ENCODE measurements at places on chromosomes 7 and 10.

- DNase-seq: no peak
These were observed 2.2 kb upstream of the ASCC1 start for GRCh38 chr10:72218325-72218724.

GRCh38 chr7:105974471-105974870 lies 11.4 kb downstream of the CDHR3 start:
- no peak for DNase-seq

- DNase-seq: no peak
These were observed 1.6 kb upstream of the ARHGAP12 start for GRCh38 chr10:31930023-31930751.

GRCh38 chr7:86920154-86920553 lies 139.3 kb downstream of the ELAPOR2 start:
- DNase-seq: no peak

DNA sequence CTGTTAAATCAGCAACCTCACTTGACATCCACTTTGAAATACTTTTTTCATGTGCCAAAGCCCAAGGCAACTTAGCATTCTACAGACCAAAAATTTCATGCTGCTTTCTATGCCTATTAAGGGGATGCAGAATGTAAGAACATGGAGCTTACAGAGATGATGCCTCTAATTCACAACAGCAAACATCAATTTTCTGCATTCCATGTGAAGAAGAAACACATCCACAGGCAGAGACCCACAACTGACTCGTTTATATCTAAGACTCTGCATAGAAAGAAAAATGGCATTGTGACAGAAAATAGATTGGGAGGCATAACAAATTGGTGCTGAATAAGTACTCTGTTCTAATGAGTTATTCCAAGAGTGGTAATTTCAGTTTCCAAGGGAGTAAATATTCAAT lies 107.6 kb downstream of the SGMS1 start:
- DNase-seq: no peak

- DNase-seq: no peak
These were observed 41.3 kb downstream of the PIP4K2A start for GRCh38 chr10:22673091-22673392.

- no peak for DNase-seq
These were observed 124.7 kb downstream of the CNOT4 start for GRCh38 chr7:135385209-135385608.

DNA sequence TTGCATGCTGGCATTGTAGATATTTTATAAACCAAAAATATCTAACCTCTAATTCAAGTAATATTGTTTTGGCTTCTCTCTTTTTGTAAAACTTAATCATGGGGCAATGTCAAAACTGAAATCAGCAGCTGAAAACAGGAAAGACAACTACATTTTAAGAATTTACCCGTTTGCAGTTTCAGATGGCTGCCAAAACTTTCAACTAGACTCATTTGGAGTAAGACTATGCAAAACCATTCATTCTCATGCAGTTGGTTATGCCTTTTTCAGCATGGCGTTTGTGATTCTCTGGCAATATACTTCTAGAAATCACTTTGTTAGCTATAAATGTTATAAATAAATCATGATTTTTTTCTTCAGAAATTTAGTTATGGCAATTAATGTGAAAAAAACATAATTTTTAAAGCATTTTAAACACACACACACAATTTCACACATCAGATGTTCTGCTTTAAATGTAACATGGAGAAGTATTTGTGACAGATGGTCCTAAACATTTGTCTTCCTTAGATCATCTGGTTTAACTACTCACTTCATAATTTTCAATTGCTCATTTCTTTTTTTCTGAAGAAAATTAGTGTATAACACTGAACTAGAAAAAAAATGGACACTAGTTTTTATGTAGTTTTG lies 116.4 kb downstream of the ITGB8 start:
- no peak for DNase-seq

- no peak for DNase-seq
These were observed 164.2 kb downstream of the NXPH1 start for GRCh38 chr7:8597565-8597964.

DNA sequence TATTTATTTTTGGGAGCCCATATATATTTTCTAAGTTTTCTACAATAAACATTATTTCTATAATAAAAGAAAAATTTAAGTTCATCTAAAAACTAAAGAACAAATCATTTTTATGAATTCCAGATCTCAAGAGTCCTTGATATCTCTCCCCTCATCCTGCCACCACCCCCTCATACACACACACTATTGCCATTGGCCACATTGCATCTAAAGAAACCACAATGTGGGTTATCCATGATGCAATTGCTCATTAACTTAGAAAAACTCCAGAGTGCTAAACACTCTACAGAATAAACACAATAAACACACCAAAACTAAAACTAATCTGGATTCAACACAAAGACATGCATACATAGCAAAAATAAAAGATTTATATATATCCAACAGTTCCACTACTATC lies 37.8 kb downstream of the FAM13C start:
- no peak for DNase-seq

DNA sequence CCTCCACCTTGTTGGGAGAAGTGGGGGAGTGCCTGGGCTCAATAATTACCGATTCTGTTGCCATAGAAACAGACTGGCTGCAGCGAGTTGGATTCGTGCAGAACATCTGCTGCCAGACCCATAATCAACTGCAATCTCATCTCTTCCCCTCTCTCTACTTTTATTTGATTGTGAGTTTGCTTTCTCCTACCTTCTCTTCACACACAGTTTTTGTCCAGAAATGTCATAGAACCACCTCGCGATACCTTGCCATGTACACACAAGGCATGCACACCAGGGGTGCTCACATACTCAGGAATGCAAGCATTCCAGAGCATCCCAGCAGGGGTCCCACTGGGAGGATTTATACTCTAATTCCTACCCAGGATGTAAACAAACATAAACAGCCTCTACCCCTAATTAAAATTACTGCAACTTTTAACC lies 262.2 kb upstream of the AOAH start:
- DNase-seq: no peak

GRCh38 chr7:81232084-81232799 lies 313.4 kb upstream of the SEMA3C start:
- no peak for DNase-seq

DNA sequence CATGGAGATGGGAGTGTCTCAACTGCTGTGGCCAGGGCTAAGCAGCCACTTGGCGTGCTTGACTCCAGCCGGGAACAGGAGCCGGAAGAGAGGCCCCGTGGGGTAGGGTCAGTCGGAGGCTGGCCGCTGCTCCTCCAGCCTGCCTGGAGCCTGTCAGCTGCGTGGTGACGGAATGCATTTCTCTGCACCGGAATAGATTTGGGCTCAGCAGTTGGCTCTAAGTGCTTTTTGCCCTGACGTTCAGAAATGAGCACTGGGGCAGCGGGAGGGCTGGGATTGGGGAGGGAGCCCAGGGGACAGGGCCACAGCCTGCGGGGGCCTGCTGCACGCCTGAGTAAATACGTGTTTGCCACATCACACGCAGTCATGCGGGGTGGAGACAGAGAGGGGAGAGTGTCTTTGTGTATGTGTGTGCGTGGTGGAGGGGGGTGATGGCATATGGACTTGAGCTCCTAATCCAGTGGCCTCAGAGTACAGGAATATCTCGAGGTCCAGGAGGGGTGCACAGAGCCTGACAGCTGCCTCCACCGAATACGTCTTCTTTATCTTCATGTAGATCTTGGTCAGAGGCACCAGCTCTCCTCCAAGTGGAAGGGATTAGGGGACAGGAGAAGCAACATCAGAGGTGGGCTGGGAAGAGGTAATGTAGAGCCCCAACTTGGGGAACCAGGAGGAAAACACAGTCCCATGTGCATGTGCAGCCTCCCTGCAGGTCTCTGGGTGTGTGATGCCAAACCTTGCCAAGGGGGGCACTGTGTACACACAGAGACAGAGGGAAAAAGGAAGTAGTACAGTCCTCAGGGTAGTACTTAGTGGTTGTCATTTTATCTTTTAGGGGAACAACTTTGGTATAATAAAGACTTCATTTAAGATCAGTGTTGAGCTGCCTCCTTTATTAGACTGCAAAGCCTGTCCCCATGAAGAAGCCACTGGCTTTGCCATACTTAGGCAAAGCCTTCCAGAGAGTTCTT lies 151.4 kb downstream of the CDH23 start:
- DNase-seq: no peak

DNA sequence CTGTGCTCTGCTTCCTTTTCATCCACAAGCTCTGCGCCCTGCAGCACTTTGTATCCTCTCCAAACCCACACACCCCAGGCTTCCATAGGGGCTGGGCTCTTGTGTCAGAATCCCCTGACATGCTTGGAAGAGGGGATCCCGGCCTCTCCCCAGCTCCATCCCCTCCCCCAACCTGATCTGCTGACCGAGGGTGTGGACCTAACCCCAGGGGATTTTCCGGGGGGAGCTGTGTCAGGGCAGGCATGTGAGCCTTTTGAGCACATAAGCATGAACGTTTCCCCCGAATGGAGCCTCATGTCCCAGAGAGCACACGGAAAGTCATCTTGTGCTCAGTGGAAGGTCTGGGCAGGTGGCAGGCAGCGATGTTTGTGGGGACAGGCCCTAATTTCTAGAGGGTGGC lies 17.7 kb downstream of the GPR26 start:
- no peak for DNase-seq

DNA sequence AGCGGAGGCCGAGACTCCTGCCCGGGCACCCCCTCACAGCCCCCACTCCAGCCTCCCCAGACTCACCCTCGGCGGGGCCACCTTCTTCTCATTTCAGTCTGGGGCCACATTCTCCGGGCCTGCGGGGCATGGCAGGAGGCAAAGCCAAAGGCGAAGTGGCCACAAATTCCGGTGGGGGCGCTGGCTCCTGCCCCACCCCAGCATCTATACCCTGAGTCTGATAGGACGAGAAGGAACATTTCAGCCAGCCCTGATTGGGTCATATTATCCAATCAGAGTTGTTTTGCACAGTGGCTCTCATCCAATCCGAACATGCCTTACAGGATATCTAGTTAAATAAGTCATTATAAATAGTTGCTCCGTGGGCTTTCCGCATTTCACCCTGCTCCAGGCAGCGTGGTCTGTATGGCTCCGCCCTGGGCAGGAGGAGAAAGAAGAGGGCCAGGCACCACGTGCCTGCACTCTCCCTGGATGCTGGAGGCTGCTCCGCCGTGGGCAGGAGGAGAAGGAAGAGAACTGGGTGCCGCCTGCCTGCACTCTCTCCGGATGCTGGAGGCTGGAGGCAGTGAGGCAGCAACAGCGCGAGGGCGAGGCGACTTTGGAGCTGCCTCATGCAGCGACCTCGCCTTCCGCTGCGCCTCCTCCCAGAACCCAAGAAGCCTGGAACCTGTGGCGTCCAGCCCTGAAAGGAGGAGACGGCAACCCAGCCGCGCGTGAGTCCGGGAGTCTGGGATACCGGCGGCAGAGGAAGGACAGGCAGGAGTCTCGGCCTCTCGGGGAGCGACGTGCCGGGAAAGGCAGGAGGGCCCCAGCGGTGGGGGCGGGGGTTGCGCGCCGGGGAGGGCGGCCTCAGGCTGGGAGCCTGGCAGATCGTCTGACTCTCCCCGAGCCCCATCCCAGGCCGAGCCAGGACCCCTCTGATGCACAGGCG lies 162.9 kb downstream of the ZNF33B start:
- DNase-seq: no peak

- DNase-seq: no peak
These were observed 88.3 kb downstream of the GOLGA7B start for GRCh38 chr10:97937928-97938327.

DNA sequence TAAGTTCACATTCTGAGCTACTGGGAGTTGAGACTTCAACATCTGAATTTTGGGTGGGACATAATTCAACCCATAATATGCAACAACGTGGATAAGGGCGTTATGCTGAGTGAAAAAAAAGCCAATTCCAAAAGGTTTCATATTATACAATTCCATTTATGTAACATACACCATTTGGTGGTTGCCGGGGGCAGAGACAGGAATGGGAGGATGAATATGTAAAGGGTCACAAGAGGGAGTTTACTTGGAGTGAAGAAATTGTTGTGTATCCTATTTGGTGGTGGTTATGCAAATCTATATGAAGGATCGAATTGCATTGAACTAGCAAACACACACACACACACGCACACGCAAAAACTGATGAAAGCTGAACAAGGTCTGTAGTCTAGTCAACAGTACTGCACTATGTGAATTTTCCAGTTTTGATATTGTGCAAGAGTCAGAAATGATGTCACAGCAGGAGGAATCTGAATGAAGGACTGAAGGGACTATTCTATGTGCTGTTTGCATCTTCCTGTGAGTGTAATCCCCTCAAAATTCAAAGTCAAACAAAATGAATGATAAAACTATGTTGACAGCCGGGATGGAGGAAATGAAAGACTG lies 249.2 kb upstream of the HABP2 start:
- DNase-seq: no peak

DNA sequence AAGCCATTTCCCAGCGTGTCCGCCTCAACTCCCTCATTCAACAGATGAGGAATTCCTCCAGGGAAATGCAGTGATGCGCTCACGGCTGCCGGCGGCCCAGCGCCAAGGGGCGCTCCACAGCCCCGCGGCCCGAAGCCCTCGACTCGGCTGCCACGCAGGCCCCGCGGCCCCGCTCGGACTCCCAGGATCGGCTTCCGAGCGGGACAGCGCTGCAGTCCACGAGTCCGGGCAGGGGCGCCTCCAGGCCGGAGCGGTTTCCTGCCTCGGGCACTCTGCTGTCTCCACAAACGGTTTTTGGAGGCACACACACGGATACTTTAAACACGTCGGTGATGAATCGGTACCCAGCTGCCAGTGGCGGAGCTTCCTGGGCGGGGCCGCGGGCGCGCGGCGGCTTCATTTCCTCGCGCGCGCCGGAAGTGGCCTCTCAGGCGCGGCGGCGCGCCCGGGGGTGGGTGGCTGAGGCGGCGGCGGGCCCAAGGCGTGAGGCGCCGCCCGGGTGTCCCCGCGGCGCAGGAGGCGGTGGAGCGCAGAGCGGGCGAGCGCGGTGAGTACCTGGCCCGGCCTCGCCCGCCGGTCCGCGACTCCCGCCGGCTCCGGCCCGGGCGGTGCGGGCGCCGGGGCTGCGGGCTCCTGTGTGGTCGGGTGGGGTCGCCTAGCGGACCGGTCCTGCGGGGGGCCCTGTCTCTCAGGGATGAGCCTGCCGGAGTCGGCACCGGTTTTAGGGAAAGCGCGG lies at the start of gene CSGALNACT2:
TSS of gene CSGALNACT2 (plus strand) at position 425 of the 736 bp plus-strand sequence. CDS start 16,705 bp downstream, outside the sequence.
- peak; percentile 84 for DNase-seq

GRCh38 chr10:133286366-133286765 lies 9.7 kb upstream of the ADAM8 start:
- no peak for DNase-seq

DNA sequence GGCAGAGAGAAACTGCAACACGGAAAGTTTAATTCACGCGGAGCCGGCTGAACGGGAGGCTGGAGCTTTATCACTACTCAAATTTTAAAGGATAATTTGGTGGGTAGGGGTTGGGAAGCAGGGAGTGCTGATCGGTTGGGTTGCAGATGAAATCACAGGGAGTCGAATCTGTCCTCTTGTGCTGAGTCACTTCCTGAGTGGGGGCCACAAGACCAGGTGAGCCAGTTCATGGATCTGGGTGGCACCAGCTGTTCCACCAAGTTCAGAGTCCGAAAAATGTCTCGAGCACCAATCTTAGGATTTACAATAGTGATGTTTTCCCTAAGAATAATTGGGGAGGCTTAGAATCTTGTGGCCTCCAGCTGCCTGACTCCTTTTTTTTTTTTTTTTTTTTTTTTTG lies 3.6 kb upstream of the PRAP1 start:
- no peak for DNase-seq

Measured in activated CD8-positive, alpha-beta memory T cell treated with anti-CD3 and anti-CD28 coated beads for 1 hour (primary cell).